NCI-H510A (cell line): ENCODE measurements at places on chromosomes 7 and 10.

- no peak for DNase-seq
Measured at GRCh38 chr10:103238506-103239252, 7.0 kb upstream of the RPEL1 start.

DNA sequence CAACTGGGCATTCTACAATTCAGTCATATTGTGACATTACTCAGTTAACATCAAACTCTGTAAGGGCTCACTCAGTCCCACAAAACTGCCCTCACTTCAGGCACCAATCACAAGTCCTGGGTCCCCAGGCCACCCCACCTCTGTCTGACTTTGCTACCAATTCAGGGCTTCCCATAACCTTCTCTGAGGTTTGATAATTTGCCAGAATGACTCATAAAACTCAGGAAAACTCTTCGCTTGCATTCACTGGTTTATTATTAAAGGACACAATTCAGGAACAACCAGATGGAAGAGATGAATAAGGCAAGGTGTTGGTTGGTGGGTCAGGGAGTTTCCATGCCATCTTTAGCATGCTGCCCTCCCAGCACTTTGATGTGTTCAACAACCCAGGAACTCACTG, 41.3 kb downstream of the AVL9 start:
- no peak for DNase-seq

DNA sequence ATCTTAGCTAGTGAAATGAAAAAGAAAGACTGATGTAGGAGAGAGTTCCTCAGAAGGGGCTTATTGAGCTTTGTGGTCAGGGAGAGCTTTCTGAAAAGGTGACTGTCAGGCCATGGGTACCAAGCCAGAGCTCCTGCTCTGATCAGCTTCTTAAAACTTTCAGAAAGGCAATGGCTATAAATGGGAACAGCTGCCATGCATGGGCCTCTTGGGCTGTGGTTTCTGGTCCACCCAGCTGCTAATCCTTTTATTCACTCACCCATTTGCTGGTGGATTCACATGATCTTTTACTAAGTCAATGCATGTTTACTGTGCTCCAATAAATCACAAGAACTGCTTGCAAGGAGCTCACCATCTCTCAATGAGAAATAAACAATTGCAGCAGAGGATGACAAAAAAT, 60.1 kb upstream of the ZPBP start:
- DNase-seq: no peak

DNA sequence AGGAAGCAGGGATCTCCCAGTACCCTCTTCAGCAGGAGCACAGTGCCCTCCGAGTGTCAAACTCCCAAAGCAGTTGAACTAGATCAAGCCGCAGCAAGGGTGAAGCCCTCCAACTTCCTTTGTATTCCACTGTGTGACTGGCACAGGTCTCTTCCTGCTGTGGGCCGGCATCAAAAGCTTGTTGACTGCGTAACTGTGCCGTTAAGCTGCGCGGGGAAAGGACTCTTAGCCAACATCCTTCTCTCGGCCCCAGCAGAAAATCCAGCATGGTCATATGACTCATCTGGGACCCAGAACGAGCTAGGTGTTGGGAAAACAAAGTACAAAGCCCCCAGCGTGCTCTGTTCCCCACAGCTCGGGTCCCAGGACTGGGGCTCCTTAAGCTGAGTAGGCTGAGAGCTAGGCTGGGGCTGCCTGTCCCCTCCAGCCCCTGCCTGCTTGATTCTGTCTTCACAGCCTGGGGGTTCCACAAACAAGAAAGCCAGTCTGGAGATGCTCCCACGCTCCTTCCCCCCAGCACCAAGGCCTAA, 52.2 kb downstream of the COL17A1 start:
- no peak for DNase-seq

GRCh38 chr10:78850644-78851435, 217.9 kb upstream of the ZMIZ1 start:
- DNase-seq: no peak

DNA sequence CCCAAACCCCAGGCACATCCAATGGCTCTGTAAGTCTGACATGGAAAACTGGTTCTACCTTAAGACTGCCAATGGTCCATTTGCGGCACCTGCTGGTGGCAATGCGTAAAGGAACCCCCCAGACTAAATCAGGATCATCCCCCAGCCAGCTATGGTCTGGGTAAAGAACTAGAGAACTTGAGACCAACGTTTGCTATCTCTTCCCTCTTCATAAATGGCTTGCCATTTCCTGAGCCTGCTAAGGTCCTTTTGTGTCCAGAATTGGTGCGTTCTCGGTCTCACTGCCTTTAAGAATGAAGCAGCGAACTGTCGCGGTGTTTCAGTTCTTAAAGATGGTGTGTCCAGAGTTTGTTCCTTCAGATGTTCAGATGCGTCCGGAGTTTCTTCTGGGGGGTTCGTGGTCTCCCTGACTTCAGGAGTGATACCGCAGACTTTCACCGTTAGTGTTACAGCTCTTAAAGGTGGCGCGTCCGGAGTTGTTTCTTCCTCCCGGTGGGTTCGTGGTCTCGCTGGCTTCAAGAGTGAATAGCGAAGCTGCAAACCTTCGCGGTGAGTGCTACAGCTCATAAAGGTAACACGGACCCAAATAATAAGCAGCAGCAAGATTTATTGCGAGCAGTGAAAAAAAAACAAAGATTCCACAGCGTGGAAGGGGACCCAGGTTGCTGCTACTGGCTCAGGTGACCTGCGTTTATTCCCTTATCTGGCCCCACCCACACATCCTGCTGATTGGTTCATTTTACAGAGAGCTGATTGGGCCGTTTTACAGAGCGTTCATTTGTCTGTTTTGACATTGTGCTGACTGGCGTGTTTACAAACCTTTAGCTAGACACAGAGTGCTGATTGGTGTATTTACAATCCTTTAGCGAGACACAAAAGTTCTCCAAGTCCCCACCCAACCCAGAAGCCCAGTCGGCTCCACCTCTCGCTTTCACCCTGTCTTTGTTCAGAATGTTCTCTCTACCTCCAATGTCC, 95.4 kb downstream of the ELMO1 start:
- no peak for DNase-seq

GRCh38 chr7:24706211-24707170, 50.8 kb downstream of the GSDME start:
- no peak for DNase-seq

- no peak for DNase-seq
Measured at GRCh38 chr7:8128449-8129317, 133.3 kb downstream of the ICA1 start.

DNA sequence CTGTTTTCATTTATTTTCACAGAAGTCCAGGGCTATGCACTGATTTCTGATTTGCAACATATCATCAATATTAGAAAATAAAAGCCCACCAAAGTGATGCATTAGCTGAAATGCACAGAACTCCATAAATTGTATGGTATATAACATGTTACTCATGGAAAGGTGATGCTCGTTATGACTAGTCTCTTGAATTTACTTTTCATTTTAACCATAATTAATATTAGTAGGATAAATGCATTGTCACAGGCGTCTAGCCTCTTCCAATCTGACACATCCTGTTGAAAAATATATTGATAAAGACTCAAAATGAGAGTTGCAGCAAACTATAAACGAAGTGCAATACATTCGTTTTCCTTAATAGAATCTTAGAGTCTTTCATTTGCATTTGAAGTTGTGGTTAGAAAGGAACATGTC, 92.4 kb downstream of the CPED1 start:
- DNase-seq: no peak
